ENCODE measurements at places on chromosomes 1 and 21.

DNA sequence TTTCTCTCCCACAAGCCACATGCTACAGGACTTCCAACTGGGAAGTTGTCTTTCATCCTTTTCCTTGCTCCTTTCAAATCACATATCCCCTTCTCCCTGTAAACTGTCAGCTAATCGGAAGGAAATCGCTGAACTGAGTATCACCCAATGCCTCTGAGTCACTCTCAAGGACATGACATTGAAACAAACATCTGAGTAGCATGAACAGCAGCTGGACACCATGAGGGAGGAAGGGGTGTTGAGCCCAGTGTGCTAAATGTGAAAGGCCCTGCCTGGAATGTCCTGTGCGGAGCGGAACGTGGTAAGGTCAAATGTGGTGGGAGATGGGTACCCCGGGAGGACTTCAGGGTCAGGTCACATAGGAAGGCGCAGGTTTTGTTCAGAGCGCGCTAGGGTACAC lies at the start of gene OR2AJ1:
Gene OR2AJ1, plus strand, starts transcription at position 22 of the 400 bp plus-strand sequence. CDS start 8,880 bp downstream, outside the sequence.
- DNase-seq: no peak

DNA sequence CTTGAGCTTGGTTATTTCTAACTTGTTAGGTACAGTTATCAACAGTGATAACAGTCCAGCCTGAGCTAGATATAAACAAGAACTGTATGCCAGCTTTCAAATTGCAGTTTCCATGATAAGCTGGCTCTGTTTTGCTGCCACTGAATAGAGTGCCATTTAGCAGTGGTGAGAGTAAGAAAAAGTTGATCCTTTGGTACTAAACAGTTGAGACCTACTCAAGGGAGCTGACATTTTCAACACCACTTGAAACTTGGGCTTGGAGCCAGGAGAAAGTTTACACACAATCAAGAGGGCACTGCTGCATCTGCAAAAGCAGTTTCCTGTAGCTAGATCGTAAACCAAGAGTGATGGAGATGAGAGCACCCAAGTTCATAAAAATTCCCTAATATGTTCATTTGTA lies 131.3 kb downstream of the RGS7 start:
- DNase-seq: no peak

- DNase-seq: no peak
These were observed 79.4 kb downstream of the PCSK9 start for GRCh38 chr1:55118651-55119329.

GRCh38 chr1:203743091-203743571 lies 21.9 kb upstream of the LAX1 start:
- no peak for DNase-seq

- no peak for DNase-seq
These were observed 53.6 kb downstream of the UCK2 start for GRCh38 chr1:165880993-165881392.

GRCh38 chr1:17209430-17209829 lies 4.5 kb downstream of the PADI1 start:
- no peak for DNase-seq

DNA sequence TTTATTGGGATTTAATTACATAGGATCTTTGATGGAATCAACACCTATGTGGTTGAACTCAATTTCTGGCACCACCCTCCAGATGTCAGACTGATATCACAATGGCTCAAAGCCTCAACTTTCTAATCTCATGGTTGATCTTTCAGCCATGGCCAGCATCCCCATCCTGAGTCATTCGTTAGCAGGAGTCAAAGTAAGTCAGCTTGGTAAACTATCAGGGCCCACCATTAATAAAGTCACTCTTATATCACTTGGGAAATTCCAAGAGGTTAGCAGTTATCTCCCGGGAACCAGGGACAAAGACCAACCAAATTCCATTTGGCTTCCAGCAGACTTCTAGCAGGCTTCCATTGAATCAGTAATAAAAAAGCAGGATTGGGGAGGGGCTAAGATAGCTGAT lies 50.7 kb upstream of the TNFSF4 start:
- no peak for DNase-seq

GRCh38 chr1:203666609-203667008 lies 40.0 kb downstream of the ATP2B4 start:
- DNase-seq: peak; percentile 66

GRCh38 chr1:23417570-23417969 lies 7.0 kb downstream of the TCEA3 start:
- DNase-seq: peak; percentile 49

- no peak for DNase-seq
These were observed 406.2 kb downstream of the TGFB2 start for GRCh38 chr1:218751208-218751948.

DNA sequence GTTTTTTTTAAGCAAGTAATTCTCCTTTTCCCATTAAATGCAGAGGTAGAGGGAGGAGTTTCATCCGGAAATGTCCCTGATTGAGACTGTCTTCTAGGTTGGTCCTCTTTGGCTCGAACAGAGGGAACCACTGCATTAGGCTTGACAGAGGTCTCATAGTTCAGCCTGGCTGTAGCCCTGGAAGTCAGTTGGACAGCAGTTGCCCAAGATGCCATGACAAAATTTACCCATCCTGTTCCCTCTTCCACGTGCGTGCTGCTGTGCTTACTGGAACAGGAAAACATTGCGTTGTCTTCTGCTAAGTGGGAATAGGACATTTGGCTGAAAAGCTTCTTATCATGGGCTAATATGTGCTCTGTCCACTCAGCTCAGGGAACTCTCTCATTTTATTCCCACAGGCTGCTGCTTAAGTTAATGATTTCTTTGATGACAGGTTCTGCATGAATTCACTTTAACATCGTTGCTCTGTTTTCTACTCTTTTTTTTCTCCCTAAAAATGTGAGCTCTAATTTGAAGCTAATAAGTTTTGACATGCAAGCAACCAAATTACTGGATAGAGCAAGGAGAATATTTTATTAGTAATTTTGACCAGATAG lies 18.0 kb downstream of the KCNK1 start:
- no peak for DNase-seq

GRCh38 chr1:233662575-233663304 lies 48.8 kb downstream of the KCNK1 start:
- DNase-seq: no peak

DNA sequence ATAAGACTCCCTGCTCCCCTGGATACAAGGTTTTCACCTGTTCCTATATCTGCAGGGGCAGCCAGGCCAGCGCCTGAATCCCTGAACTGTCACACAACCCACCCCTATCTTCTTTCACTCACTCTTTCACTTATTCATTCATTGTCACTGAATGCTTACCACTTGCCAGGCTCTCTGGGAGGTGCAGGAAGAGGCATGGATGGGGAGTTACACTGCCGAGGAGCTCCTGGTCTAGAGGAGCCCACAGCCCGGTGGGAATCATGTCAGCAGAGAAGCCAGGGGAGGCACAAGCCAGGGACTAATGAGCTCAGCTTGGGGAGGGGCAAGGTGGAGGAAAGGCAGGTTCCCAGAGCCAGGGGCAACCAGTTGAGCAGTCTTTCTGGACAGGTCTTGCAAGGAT lies 155.8 kb downstream of the TRABD2B start:
- DNase-seq: no peak

- no peak for DNase-seq
These were observed 28.9 kb downstream of the TAS1R2 start for GRCh38 chr1:18830596-18830995.

GRCh38 chr1:93702111-93702827 lies 20.6 kb upstream of the BCAR3 start:
- DNase-seq: no peak

GRCh38 chr1:211935448-211935970 lies 99.8 kb downstream of the INTS7 start:
- DNase-seq: no peak

- DNase-seq: no peak
These were observed 35.7 kb upstream of the LIN9 start for GRCh38 chr1:226344441-226345259.

- no peak for DNase-seq
These were observed 17.8 kb downstream of the CASZ1 start for GRCh38 chr1:10778640-10779039.

- no peak for DNase-seq
These were observed 70.3 kb downstream of the VPS26C start for GRCh38 chr21:37196847-37197246.

DNA sequence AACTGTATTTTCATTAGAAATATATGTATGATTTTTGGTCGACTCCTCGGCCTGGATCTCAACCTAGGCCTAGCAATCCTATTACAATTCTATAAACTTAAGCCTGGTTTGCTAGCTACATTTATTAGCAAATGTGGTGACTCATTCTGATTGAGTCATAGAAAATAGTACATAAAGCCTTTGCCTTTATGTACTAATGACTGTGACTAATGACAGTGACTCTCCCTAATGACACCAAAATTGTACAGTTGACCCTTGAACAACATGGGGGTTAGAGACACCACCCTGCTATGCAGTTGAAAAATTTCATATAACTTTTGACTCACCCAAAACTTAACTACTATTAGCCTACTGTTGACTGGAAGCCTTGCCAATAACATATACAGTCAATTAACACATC lies 78.9 kb downstream of the CLEC20A start:
- DNase-seq: no peak

- DNase-seq: no peak
These were observed 47.5 kb upstream of the FOXO6 start for GRCh38 chr1:41313661-41314131.

GRCh38 chr1:196558411-196558810 lies 49.8 kb downstream of the KCNT2 start:
- DNase-seq: no peak

Measured in muscle of arm (tissue), 14 donors.